T-helper 2 cell (primary cell): ENCODE measurements at places on chromosomes 6 and 20.

- no peak for DNase-seq
These were observed 163.7 kb upstream of the THEMIS start for GRCh38 chr6:128064540-128064895.

DNA sequence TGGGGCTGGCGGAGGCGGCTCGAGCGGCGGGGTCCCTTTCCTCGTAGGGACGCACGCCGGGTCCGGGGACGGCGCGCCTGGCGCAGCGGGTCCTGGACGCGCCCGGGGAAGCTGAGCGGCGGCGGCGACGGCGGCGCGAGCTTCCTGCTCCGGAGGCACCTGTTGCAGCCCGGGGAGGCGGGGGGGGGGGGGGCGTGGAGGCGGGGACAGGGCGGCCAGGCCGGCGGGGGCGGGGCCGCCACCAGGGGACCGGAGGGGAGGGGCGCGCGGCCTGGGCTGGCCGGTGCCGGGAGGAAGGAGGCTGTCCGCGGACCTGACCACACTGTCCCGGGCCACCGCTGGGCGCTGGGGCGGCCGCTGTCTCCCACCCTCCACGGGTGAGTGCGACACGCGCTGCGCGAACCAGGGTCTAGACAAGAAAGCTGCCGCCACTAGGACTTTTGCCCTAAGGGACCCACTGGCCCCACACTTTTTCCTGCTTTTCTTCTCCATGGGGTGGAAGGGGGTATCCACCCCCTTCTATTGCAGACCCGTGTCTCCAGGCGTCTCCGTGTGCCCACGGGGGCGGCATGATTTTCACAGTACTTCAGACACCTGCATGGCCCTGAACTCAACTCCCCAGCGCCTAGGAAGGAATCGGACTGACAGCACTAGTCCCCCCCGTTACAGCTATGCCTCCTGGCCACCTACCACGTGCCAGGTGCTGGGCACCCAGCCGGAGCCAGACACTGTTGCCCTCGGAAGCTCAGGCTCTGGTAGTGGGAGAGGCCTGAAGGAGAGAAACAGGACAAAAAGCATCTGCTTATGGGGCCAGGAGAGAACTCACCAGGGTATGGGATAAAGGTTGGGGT is at the start of gene NFATC2:
TSS of gene NFATC2 (minus strand) at position 149 of the 851 bp plus-strand sequence. CDS start 220 bp downstream, outside the sequence.
- peak; percentile 54 for DNase-seq

DNA sequence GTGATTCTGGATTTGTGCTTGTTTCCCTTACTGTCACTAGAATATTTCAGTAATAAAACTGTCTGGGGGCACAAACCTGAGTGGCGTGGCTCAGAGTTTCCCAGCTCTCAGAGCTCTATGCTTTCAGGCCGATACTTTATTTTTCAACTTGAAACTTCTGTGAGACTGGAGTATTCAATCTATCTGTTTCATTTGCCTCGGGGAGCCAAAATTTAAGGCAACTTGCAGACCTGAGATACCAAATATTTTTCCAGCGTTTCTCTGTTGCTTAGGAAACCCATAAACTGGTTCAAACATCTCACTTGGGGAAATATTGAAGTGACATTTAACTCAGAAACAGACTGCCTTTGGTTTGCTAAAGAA is 74.7 kb downstream of the SOBP start:
- no peak for DNase-seq

DNA sequence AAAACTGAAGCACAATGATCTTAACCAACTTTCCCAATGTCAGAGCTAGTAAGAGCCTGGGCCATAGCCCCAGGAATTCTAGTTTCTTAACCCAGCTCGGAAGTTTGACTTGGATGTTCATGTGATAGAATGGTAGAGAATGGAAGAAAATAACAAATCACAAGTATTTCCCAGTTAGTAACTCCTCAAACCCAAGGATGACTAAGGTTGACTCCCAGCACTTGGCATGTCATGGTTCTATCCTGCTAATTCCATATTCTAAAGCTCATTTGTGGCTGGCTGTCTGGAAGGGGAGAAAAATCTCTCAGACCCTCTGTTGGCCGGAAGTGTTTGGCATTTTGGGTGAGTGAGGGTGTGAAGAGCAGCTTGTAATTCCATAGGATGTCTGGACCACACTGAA is 248.7 kb downstream of the RFPL4B start:
- no peak for DNase-seq

GRCh38 chr20:49915118-49915379 is 280 bp downstream of the SPATA2 start:
- DNase-seq, result no peak

DNA sequence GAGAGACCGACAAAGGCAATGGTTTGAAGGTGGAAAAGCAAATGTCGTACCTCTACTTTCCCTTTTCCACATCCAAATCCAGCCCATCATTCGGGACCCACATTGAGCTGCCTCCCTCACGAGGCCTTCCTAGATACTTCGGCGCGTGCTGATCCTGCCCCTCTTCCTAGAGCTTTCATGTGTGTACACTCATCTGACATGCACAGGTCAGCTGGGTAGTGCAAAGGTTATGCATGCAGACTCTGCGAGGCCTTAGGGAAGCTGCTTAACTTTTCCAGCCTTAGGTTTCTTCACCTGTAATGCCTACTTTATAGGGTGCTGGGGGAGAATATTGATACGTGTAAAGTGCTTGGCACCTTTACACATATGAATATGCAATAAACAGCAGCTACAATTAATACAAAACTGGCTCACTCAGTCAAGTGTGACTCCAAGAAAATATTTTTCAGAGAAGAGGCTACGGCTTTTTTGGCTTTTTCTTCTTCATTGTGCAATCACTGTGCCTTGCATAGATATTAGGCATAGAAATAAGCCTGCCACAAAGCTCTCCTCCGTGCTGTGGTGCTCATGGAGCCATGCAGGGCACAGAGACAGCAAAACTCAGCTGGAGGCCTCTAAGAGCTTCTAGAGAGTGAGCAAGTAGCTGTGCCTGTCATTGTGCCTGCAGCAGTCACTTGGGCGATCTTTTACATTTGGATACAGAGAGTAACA is 3.6 kb upstream of the MANBAL start:
- no peak for DNase-seq

GRCh38 chr6:93894521-93894920 is 475.2 kb upstream of the EPHA7 start:
- no peak for DNase-seq

DNA sequence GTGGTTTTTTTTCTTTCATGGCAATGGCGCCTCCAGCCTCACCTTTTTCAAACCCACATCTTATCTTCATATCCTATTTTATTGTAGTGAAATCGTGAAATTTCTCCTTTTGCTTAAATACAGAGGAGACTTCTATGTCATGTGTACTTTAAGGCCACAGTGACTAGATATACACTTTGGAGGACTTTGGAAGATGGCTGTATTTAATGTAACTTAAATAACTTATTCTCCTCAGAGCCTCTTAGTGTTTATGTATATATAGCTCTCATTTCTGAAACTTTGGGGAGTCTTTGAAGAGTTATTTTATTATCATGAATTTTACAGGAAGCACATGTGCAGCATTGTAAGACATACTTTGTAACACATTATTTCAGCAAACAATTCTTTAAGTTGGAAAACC is 968 bp downstream of the LAMA2 start:
- no peak for DNase-seq

DNA sequence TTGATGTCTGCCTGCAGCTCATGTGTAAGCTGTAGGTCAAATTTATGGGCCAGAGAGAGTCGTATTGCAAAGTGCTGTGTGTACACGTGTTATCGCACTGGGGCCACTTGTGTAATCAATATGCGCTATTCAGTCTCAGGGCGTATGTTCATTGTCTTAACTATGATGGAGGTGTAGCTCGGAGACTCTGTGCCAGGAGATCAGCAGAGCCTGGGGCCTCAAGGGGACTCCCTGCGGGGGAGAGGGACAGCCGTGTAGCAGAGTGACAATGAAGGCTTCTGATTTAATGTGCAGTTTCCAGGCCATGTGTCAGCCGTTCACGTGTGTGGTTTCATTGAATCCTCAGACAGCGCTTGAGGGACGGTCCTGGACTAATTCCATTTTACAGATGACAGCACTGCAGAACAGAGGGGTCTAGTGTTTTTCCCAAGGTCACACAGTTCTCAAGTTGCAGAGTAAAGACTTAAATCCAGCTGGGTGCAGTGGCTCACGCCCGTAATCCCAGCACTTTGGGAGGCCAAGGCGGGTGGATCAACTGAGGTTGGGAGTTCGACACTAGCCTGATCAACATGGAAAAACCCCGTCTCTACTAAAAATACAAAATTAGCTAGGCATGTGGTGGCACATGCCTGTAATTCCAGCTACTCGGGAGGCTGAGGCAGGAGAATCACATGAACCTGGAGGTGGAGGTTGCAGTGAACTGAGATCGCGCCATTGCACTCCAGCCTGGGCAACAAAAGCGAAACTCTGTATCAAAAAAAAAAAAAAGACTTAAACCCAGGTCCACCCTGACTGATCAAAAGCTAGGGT is 242.5 kb downstream of the PREX1 start:
- no peak for DNase-seq

- DNase-seq, result no peak
These were observed 115.2 kb downstream of the TOX2 start for GRCh38 chr20:44029848-44030230.

DNA sequence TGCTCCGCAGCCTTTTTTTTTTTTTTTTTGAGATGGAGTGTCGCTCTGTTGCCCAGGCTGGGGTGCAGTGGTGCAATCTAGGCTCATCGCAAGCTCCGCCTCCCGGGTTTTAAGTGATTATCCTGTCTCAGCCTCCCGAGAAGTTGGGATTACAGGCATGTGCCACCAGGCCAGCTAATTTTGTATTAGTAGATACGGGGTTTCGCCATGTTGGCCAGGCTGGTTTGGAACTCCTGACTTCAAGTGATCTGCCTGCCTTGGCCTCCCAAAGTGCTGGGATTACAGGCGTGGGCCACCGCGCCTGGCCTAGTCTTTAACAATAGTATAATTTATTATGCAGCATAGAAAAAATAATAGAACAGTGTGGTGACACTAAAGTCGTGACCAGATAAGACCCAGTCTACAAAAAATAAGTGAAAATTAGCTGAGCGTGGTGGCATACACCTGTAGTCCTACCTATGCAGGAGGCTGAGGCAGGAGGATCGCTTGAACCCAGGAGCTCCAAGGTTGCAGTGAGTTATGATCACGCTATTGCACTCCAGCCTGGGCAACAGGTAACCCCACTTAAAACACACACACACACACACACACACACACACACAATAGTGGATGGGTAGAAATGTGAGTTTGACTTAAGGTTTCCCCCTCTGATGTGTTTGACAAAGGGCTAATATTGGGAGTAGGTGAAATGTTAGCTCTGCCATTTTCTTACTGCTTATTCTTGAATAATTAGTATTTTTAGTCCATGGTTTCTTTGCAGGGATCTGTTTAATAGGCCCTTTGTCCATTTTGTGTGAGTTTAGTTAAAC is 6.5 kb downstream of the PIM1 start:
- no peak for DNase-seq

- no peak for DNase-seq
These were observed 90.9 kb upstream of the INSM1 start for GRCh38 chr20:20276811-20277530.

GRCh38 chr6:129364037-129364436 is 345.9 kb downstream of the ARHGAP18 start:
- DNase-seq, result no peak

- DNase-seq, result no peak
These were observed 479.7 kb upstream of the MARCKS start for GRCh38 chr6:113377362-113377942.

DNA sequence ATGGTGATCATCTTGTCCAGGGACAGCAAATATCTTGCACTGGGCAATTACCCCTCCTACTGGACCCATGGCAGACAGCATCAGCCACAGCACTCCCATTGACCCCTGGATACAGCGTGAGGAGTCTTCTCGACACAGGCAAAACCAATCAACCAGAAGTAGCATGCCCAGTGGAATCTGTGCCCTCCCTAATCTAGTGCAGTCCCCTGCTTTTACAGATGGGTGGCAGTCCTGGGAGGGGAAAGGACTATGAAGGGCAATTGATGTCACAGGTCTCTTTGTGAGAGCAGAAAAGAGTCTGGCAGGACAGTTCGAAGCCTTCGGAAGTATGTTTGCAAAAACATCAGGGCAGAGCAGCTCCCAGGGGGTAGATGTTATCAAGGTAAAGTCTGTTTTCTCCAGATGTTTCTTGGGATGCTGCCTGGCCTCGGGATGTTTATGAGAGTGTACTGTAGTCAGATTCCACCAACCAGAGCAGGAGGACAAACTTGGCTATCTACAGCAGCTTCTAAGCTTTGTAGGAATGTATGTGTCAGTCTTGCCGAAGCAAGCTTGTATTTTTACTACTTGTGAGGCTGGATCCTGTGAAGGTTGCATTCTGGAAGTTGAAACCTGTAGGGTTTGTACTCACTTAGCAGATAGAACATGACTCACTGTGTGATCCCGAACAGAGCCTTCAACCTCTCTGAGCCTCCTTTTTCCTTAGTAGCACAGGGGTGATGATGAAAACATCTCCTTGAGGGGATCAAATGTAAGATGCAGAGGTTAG is 63.0 kb upstream of the MYL9 start:
- DNase-seq, result no peak

GRCh38 chr20:54606380-54606779 is 131.0 kb downstream of the DOK5 start:
- DNase-seq, result no peak

GRCh38 chr6:72619883-72620696 is 1.8 kb upstream of the KCNQ5 start:
- DNase-seq, result peak; percentile 60

DNA sequence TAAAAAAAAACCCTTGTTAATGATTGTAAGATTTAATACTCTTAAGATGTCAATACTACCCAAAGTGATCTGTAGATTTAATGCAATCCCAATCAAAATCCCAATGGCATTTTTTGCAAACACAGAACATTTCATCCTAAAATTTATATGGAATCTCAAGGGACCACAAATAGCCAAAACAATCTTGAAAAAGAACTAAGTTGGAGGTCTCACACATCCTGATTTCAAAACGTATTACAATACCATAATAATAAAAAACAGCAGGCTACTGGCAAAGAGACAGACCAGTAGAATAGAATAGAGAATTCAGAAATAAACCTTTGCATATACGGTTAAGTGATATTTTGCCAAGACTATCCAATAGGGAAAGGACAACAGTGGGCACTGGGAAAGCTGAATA is 331.9 kb upstream of the JARID2 start:
- no peak for DNase-seq

DNA sequence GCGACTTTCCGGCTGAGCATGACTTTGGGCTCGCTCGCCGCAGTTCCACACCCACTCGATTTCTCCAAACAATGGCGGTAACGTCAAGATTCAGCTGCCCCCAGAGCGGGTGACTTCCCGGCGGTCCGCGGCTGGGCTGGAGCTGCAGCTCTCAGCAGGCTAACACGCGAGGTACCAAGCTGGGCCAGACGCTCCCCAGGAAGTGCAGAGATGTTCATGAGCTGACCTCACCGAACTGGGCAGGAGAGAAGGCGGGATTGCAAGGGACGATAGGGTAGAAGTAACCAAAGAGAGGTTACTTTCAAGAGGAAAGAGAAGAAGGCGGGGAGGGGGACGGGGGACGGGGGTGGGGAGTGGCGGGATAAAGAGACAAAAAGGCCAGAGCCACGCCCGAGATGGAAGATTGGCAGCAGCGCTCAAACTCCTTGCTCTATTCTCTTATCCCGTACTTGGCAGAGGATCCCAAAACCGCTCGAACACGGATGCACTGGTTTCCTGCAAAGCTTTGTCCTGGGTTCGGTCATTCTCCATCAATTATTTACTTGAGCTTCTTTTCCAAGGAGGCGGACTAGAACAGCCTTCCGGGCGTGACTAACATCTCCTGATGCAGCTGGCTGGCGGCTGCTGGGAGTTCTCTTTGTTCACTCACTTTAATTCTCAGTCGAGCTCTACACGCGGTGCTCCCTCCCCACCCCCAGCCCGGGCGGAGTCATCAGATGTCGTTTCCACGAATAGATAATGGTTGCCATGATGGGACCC is at the start of gene MTCL3:
TSS of gene MTCL3 (minus strand) at position 626 of the 759 bp plus-strand sequence.
- peak; percentile 55 for DNase-seq

- no peak for DNase-seq
These were observed 151.7 kb downstream of the THBS2 start for GRCh38 chr6:169101981-169102380.
